Stimulated activated CD8-positive, alpha-beta memory T cell treated with anti-CD3 and anti-CD28 coated beads, Interleukin-2, amount 100 ng/mL, for 1 hour (primary cell): ENCODE measurements at places on chromosomes 3 and 15.

- DNase-seq: no peak
Measured at GRCh38 chr3:152026033-152026556, 152.7 kb downstream of the SUCNR1 start.

- no peak for DNase-seq
Measured at GRCh38 chr3:30554317-30554690, 52.1 kb upstream of the TGFBR2 start.

DNA sequence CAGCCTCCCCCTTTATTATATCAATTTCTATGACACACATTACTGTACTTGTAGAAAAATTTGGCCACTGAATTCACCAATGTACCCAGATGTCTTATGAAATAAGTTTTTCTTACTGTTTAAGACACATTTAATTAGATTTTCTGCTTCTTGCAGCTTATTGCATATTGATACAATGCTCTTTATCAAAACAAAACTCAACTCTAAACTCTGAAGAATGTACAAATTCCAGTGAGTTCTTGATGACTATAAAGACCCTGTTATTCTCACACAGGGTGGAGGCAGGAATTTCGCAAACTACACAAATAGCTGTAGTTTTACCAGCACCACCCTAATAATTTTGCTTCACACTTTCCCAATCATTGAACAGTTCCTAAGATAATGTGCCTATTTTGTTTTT, 22.0 kb downstream of the CMTM6 start:
- DNase-seq: no peak

- DNase-seq: no peak
Measured at GRCh38 chr3:124574012-124574411, 156.2 kb upstream of the UMPS start.

DNA sequence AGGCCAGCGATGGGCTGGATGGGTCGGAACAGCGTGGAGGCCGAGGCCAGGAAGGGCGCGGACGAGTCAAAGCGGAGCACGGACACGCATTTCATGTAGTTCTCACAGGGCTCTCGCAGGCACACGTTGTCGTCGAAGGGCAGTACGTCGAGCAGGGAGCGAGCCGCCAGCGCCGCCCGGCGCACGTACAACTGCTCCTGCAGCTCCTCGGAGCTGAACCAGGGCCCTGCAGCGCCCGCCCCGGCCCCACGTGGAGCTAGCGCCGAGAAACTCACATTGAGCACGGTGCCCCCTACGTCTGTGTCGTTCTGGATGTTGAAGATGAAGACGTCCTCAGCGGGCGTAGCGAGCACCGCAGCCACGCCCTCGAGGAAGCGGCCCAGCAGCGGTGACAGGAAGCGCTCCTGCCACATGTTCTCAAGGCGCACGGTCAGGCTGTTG, 5.8 kb downstream of the CELSR3 start:
- DNase-seq: no peak

- peak; percentile 41 for DNase-seq
Measured at GRCh38 chr15:40307421-40308211, at the start of gene PLCB2. Gene PLCB2, minus strand, starts transcription at chr15:40307935. Its CDS starts 263 bp downstream, at chr15:40307672.

GRCh38 chr15:100663915-100664281, 61.5 kb downstream of the ASB7 start:
- no peak for DNase-seq

DNA sequence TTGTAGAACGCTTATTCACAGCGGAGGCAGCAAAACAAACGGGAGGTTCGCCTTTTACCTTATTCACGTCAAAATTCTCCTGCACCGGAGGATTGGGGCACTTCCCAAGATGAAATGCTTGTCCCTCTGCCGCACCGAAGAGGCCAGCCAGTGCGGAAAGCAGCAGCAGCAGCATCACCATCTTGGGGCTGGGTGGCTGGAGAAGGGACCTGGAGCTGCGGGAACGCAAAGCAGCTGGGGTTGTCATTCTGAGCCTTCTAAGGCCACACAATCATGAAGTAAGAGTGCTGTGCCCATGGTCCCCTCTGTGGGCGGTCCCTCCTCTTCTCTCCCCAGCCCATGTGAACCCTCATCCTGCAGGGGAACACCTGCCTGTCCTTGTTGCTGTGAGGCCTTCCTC, 4.5 kb downstream of the APOD start:
- no peak for DNase-seq

- no peak for DNase-seq
Measured at GRCh38 chr15:95409626-95410310, 920.7 kb upstream of the NR2F2 start.

DNA sequence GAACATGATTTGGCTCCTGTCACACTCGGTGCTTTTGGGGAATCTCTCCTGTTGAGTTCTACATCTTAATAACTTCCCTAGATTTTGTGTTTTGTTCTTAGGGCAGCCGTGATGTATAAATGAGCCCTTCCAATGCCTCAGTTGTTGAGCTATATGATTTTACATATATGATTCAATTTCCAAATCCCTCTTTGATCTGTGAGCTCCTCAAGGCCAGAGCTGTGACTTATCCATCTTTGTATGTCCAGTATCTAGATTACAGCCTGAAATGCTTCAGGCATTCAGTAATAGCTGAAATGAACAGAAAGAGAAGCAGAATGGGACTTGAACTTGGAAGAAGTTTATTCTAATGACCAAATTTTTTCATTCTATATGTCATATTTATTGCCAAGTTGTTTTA, 26.6 kb downstream of the CGGBP1 start:
- DNase-seq: no peak
